HL-60 (cell line): ENCODE measurements at places on chromosomes 5 and 9.

- no peak for DNase-seq
These were observed 24.3 kb upstream of the PIK3R1 start for GRCh38 chr5:68191083-68191791.

- no peak for DNase-seq
These were observed 4.0 kb upstream of the CMYA5 start for GRCh38 chr5:79685627-79686026.

DNA sequence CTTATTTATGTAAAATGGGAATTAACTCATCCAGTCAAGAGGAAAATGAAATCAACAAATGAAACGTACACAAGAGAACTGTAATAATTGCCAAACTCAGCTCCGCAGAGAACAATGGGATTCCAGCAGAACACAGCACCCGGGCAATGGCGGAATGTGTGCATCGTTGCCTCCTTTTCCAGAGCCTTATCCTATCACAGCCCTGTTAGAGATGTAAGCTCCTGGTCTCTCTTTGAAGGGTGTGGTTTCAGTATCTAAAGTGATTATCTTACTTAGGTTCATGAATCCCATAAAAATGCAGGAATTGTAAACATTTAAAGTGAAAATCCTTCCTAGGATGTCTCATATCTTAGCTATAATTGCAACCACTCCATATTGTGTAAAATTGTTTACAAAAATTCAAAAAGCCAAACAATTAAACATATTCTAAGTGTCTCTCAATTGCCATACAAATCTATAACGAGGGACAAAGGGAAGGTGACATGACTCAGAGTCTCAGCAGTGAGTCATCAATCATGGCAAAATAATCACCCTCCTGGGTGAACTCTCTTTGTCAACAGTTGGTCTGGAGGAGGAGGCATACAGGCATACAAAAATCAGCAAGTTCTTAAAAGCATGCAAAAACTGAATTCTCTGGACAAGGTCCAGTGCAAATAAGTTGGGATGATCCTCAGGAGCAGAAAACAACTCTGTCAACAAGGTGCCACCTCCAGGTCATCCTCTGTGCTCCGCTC lies 22.6 kb downstream of the SEMA5A start:
- DNase-seq = no peak

DNA sequence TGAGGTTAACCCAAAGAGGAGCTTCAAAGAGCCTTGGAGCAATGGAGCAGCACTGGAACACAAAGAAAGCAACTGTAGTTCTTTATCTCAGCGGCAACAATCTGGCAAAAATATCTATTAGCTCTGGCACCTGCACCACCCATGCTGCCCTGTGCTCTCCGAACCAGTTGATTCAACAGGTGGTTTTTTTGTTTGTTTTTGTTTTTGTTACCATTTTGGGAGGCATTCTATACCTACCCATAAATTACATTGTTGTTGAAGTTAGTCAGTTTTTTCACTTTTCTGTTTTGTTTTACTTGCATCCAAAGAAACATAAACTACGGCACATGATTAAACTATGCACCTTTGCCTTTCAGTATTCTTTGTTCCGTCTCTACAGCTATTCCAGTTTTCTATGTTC lies 16.2 kb downstream of the ESM1 start:
- no peak for DNase-seq

- peak; percentile 38 for DNase-seq
These were observed 28.6 kb upstream of the SELENOP start for GRCh38 chr5:42840269-42840668.

DNA sequence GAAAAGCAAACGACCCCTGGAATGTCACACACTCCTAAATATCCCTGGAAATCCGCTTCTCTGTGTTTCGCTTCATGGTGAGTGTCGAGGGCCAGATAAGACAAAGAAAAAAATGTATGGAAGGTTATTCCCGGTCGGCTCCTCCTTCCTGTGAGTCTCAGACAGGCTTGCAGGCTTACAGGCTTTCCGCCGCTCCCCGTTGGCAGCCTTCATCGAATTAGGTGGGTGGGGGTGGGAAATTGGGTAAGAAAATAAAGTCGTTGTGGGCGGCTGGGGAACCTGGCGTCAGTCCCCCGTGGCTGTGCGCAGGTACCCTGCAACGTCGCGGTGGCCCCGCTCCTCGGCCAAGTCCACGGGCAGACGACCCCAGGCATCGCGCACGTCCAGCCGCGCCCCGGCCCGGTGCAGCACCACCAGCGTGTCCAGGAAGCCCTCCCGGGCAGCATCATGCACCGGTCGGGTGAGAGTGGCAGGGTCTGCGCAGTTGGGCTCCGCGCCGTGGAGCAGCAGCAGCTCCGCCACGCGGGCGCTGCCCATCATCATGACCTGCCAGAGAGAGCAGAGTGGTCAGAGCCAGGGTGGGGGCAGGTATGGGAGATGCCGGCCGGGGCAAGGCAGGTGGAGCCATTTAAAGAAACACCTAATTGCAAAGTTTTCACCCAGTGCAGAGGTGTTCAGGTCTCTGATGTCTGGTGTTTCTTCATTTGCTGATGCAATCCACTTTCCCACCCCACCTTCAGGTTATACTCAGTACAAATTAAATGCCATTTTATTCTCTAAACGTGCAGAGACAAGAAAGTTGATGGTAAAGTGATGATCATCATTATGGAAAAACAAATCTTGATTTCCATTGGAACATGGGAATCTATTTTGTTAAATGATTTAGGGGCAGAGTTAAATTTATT lies 3.2 kb downstream of the CDKN2B start:
- no peak for DNase-seq

- DNase-seq = no peak
These were observed 20.1 kb downstream of the DOCK2 start for GRCh38 chr5:169657127-169657526.

GRCh38 chr5:109996246-109996645 lies 306.5 kb downstream of the MAN2A1 start:
- DNase-seq = no peak

DNA sequence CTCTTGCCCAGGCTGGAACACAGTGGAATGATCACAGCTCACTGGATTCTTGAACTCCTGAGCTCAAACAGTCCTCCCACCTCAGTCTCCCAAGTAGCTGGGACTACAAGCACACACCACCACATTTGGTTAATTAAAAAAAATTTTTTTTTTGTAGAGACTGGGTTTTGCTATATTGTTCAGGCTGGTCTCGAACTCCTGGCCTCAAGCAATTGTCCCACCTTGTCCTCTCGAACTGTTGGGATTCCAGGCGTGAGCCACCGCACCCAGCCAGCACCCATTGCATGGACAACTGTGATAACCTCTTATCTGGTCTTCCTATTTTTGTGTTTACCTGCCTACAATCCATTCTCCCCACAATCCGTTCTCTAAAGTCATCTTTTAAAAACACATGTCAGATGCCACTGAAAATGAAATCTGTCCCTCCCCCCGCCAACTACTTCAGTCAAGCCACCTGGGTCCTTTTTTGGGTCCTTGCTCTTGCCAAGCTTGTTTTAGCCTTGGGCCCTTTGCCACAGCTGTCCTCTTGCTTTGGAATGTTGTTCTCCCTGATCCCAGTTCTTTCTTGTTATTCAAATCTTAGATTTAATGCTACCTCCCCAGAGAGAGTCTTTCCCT lies 250.5 kb downstream of the PIK3R1 start:
- no peak for DNase-seq

GRCh38 chr5:176817841-176818377 lies 7.5 kb downstream of the UNC5A start:
- no peak for DNase-seq

GRCh38 chr5:101062902-101063301 lies 159.8 kb upstream of the ST8SIA4 start:
- DNase-seq = no peak

DNA sequence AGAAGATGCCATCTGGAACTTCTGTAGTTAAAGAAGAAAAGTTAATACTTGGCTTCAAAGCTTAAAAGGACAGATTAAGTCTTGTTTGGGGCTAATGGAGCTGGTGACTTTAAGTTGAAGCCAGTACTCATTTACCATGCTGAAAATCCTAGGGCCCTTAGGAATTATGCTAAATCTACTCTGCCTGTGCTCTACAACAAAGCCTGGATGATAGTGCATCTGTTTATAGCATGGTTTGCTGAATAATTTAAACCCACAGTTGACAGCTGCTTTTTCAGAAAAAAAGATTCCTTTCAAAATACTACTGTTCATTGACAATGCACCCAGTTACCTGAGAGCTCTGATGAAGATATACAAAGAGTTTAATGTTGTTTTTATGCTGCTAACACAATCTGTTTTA lies 393.5 kb downstream of the MAT2B start:
- no peak for DNase-seq

DNA sequence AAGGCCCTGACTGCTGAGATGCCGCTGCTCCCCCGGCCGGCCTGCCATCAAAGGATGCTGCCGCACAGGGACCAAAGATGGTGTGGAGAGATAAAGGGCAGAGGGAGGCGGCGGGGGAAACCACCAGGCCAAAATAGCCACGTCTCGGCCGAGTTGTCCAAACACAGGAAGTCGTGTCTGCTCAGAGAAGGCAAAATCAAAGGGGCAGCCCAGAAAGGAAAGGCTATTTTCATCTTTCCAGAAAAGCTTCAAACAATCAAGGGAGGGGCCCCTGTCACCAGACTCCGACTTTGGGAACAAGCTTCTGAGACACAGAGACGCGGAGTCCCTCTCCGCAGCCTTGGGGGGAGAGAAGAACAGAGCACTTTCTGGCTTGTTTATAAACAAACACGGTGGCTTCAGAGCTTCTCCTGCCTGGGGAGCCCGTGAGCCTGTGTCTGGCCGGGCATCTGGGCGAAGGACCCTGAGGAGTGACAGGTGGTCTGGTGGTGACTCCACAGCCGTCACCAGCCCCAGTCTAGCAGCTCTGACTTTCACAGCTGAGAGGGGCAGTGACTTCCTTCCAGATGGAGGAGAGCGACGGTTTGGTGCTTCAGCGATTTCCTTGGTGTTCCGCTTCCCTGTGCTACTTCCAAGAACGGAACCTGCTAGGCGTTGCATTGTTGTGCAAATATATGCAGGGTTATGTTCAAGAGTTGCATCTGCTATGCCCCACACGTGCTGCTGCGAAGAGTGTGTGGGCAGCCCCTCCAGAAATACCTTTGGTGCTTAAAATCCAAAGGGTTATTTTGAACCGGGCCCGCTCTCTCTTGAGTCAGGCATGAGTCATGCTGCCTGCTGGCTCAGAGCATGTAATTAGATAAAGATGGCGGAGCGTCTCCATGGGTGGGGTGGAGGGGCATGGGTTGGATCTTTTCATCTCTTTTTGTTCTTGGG lies 24.0 kb downstream of the ADAMTSL2 start:
- DNase-seq = peak; percentile 33

DNA sequence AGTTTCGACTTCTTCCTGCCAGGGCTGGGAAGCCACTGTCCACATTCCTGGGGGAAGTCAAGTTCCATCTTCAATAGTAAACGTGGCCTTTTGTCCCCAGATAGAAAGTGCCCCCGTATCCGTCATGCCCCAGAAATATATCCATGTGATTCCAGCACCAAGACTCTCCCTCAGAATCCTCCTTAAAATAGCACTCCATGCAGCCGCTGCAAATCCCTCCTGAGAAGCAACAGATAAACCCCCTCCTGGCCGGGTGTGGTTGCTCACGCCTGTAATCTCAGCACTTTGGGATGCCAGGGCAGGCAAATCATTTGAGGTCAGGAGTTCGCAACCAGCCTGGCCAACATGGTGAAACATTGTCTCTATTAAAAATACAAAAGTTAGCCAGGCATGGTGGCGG lies 126.1 kb downstream of the OLFM1 start:
- no peak for DNase-seq

GRCh38 chr5:143913008-143913752 lies 101.2 kb downstream of the HMHB1 start:
- no peak for DNase-seq

GRCh38 chr9:121483049-121483448 lies 16.6 kb downstream of the GGTA1 start:
- no peak for DNase-seq

DNA sequence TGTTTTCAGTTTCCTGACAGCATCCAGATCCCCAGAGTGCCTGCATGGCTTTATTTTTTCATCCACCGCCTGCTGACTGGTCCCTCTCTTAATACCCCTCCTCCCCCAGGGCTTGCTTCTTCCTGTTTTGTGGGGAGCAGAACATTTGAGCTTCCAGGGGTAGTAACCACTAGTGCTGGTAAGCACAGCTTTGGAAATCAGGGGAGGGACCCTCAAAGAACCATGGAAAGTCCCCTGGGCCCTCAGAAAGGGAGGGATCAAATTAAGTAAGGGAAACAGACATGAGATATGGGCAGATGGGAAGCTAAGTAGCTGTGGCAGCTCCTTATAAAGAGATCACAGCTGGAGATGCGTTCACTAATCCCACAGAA lies 26.8 kb downstream of the GRIA1 start:
- no peak for DNase-seq
